ENCODE measurements at places on chromosomes 2 and 18.

- DNase-seq, result no peak
Measured at GRCh38 chr18:48735080-48735676, 196.3 kb downstream of the CTIF start.

GRCh38 chr2:74290466-74291217 lies 52.6 kb downstream of the SLC4A5 start:
- peak; percentile 7 for DNase-seq

DNA sequence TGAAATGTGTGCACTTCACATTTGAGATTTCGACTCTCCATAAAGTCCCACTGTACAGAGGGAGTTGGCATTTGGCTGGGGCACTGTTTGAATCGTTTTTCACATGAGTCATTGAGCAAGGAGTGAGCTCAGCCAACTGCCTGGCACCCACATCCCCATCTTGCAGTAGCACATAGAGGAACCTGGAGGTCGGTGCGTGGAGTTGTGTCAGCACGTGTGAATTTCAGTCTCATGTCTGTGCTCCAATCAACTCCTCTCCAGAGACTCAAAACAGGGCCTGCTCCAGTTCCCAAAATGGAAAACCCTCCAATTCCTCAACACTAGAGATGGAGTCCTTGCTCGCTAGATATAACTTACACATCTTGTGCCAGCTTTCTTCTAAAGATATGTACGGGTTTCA lies 126.8 kb upstream of the CAPN13 start:
- DNase-seq, result no peak

GRCh38 chr2:152481881-152482583 lies 147.1 kb downstream of the FMNL2 start:
- DNase-seq, result no peak

- no peak for DNase-seq
Measured at GRCh38 chr2:147094077-147094476, 750.8 kb upstream of the ACVR2A start.

DNA sequence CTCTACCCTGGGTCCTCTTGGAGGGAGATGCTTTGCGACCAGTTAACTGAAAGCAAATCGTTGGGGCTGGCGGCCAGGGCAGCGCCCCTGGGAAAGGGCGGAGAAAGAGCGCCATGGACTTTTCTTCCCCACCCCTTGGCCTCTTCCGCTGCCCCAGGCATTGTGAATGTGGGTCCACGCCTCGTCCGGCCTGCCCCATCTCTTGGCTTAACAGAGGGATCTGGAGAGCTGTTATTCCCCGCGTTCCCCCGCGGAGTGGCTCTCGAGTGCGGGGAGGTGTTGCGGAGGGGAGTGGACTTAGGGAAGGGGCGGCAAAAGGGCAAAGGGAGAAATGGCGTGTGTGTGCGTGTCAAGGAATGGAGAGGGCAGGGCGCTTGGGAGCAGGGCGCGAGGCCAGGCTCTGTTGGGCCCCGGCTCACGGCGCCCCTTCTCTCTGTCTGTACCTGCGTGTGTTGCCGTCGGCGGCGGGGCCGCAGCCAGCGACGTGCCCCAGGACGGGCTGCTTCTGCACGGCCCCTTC lies 6.6 kb downstream of the EMX1 start:
- DNase-seq, result no peak

DNA sequence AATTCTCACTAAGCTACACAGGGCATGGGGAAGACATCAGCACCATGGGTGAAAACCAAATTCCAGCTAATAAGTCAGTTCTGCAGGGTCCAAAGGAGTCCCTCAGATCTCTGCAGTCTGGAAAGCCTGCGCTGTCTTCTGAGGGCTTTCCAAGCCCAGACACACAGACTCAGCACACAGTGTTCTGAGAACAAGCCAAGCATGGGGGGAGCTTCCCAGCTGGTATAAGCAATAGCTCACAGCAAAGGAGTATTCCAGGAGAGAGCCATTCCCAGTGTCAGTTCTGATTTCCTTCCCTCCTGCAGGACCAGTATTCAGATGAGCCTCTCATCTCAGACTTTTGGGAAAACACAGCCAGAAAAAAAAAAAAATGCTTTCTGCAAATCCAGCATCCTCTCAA lies 370.8 kb downstream of the TNS1 start:
- no peak for DNase-seq

DNA sequence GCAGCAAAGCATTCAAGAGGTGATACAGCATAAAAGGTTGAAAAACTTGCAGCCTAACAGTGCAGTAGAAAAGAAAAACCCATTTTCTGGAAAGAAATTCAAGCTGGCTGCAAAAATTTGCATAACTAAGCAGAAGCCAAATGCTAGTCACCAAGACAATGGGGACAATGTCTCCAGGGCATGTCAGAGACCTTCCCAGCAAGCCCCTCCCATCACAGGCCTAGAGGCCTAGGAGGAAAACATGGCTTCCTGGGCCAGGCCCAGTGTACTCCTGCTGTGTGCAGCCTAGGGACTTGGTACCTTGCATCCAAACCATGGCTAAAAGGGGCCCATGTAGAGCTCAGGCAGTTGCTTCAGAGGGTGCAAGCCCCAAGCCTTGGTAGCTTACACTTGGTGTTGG lies 405.1 kb upstream of the CYRIA start:
- DNase-seq, result no peak

- no peak for DNase-seq
Measured at GRCh38 chr2:67733517-67733916, 329.3 kb downstream of the C1D start.

GRCh38 chr18:38481576-38481975 lies 916.0 kb upstream of the CELF4 start:
- no peak for DNase-seq

GRCh38 chr2:208609166-208609804 lies 202.7 kb downstream of the PTH2R start:
- no peak for DNase-seq

DNA sequence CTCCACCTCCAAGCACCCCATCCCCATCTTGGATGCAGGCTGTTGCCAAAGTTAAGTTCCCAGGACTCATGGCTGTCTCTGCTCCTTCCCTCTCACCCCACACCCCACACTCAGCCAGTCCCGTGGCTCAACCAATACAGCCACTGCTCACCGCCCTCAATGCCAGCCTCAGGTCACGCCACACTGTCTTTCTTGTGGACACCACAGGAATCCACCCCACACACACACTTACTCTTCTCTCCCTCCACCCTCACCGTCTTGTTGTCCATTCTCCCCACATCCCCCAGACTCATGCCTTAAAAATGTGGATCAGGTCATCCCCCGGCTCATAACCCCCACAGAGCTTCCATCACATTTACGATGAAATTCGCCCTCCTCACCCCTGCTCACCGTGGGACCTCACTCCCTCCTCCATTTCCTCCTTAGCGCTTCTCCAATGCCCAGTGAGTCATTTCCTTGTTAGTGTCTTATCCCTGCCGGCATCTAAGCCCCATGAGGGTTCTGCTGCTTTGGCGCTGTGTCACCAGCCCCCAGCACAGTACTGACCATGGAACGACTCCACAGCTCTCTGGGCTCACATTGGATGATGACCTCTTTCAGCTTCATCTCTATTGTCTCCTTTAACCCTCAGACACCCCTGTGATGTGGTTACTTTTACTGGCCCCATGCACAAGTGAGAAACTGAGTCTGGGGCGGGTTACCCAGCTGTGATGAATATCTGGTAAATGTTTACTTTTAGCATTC lies 13.8 kb downstream of the MLPH start:
- DNase-seq, result no peak

- no peak for DNase-seq
Measured at GRCh38 chr2:75222527-75222926, 23.2 kb upstream of the TACR1 start.

GRCh38 chr2:170892391-170892951 lies 36.6 kb upstream of the GORASP2 start:
- no peak for DNase-seq

GRCh38 chr18:55152801-55153200 lies 193.5 kb upstream of the CCDC68 start:
- DNase-seq, result no peak

DNA sequence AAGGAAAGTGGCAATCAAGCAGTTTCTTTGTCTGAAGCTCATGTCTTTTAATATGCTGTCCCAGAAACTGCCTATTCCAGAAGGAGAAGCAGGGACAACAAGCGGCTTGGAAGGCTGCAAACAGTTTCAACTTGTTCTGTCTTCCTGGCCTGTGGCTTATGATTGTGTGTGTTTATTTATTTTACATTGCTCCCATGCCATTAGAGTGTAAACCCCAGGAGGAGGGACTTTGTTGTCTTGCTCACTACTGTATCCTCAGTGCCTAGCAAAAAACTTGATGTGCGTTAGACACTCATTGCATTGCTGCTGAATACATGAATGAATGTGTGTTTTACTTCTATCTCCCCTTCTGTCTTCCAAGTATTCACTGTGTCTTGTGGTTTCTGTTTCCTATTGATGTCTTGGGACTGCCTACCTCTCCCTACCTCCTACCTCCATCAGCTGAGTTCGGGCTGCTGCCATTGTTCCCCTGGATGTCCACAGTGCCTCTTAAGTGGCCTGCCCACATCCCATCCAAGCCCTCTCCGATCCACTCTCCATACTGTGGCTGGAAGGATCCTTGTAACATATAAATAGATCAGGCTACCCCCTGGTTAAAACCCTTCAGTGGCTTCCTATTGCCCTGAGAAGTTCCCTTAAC lies 261.4 kb downstream of the DYSF start:
- DNase-seq, result no peak

DNA sequence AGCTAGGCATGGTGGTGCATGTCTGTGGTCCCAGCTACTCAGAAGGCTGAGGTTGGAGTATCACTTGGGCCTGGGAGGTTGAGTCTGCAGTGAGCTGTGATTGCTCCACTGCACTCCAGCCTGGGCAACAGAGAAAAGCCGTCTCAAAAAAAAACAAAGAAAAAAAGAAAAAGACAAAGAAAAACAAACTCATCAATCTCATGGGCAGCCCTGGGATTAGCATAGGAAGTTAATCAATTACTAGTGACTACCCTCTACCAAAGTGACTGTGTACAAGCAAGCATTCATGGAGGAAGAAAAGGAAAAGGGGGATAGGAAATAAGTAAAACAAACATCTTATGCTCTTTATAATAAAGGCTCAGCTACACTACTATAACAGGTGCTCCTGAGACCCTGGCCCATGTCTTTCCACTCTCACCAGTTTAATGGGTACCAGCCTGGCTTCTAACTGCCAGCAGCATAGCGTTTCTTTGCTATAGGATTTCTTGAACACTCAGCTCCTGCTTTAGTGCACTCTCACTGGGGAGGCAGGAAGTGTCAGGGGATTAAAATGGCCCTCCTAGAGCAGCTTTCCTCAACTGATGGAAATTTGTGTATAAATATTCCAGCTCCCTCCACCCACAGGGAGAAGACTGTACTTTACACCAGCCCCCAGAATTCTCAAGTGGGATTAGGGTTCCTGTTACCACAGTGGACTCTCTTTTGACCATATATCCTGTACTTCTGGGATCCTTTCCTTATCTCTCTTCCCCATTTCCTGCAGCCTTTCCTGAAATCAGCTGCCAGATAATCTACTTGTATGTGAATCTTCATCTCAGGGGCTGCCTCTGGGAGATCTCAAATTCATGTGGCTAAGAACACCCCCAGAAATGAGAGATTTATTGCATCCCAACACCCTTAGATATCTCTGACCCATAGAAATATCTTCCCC lies 91.3 kb upstream of the GLS start:
- no peak for DNase-seq

DNA sequence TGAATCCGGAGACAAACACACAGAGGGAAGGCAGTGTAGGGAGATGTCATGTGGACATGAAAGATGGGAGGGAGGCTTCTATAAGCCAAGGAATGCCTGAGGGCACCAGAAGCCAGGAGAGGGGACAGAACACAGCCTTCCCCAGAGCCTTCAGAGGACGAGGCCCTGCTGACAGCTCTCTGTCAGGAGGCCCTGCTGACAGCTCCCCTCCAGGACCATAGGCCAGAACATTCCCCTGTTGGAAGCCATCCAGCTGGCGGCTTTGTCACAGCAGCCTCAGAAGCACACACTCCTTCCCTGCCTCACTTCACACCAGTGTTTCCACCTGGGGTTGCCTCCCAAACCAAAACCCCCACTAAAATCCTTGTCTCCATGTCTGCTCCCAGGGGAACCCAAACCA lies 171.3 kb upstream of the ID2 start:
- no peak for DNase-seq

DNA sequence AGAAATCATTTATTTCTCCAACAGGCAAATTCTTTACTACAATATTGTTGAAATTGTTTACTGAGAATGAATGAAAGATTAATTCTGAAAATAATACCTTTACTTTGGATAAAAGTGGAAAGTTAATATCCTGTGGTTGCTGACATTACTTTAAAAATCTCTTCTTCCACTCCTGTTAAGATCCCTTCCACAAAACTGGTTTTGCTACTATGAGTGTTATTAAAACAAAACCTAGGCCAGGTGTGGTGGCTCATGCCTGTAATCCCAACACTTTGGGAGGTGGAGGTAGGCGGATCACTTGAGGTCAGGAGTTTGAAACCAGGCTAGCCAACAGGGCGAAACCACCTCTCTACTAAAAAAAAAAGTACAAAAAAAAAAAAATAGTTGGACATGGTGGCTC lies 123.9 kb upstream of the CCDC150 start:
- no peak for DNase-seq

DNA sequence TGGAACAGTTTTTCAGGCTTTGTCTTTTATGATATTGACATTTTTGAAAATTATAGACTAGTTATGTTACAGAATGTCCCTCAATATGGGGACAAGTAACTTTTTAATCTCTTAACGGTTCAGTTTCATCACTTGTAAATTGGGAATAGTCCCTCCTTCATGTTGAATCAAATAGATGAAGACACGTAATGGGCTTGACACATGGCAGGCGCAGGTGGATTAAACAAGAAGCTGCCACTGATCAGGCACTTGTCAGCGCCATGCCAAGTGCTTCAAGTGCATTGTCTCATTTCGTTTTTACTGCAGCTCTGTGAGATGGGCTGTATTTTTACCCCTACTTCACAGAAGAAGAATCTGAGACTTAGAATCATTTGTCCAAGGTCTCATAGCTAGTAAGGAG lies 9.5 kb upstream of the SMAD4 start:
- no peak for DNase-seq

DNA sequence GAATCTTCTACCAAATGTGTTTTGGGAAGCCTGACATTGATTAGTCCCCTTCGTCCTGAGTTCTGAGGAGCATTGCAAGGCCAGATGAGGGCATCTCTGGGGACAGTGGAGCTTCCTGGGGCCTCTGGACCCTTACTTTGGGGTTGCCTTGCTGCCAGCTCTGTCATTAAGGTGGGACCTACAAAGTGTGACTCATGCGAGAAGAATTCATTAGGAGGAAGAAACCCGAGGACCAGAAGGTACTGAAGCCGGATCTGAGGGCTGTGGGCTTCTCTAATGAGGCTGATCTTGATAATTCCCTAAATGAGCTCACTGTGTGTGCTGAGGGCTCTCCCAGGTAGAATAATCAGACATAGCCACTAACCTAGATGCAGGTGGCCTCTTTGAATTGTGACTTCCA lies 695 bp upstream of the SCYGR2 start:
- DNase-seq, result no peak
